Hematopoietic multipotent progenitor cell treated with erythropoietin and hydrocortisone succinate and interleukin-3 and kit ligand, for 6 days (in vitro differentiated cells): ENCODE measurements at places on chromosomes 2 and 18.

DNA sequence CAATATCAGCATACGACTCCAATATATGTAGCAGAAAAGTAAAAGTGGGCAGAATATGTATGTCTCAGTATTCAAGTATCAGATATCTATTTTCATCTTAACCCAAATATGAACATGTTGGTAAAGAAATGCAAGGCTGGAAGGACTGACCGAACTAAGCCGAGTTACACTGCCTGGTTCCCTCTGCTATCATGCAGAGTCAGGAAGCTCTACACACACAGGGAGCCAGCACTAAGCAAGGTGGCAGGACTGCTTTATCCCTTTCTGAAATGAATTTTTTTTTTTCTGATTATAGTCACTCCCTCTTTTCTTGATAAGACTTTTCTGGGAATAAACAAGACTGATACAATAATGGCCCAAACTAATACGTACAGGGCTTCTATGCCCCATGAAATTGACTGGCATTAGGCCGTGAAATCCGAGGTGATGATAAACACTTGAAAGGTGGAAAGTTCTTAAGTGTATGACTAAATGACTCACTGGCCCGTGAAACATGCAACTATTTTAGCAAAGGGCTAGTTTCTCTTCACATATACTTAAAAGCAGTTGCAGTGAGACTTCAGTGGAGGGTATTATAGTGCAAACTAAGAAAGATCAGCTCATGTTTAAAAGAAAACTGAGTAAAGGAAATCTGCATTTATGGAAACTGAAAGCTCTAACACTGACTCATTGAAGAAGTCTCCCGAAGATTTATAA, 14.9 kb downstream of the DPP4 start:
- no peak for DNase-seq

DNA sequence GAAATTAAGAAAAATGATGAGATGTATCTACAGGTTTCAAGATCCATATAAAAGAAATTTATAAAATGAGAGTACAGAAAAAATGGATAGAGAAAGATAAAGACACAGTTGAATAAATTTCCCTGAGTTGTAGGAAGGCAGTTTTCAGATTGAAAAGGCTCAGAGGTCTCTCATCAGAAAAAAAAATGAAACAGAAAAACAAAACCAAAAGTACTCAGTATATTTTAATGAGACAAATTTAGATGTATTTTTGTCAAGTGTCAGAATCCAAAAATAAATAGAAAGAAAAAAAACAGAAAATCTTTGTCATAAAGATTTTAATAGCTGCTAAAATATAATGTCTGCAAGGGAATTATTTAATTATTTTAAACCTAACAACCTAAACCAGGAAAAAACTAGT, 520.5 kb downstream of the KCNJ3 start:
- no peak for DNase-seq

- DNase-seq = no peak
Observed at GRCh38 chr2:16624436-16624780, 41.2 kb downstream of the CYRIA start.

- DNase-seq = no peak
Observed at GRCh38 chr2:33011941-33012340, 65.2 kb downstream of the LTBP1 start.

GRCh38 chr2:241857041-241857541, 1.6 kb downstream of the PDCD1 start:
- no peak for DNase-seq

- DNase-seq = peak; percentile 46
Observed at GRCh38 chr2:47437287-47437686, 34.3 kb downstream of the MSH2 start.

DNA sequence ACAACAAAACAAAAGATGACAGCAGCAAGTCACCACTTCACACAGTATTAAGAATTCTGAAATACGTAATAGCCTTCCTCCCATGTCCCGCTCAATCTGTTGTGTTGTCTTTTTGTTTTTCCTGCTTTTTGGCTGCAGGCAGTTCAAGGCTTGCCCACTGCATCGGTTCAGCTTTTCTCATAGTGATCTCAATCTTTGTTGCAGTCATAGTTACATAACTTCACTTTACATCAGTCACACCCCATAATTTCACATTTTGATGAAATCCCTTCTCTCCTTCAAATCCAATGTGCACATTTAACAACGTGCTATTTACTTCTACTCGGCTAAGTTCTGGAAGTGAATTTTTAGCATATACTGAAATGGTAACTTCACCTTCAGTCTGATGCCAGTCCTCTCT, 33.8 kb upstream of the HAAO start:
- no peak for DNase-seq

- no peak for DNase-seq
Observed at GRCh38 chr18:497688-498087, 2.8 kb downstream of the COLEC12 start.
